ENCODE measurements at places on chromosomes 13 and 19. TPM values are rescaled to one million over a fixed set of nuclear protein-coding genes. Genes with fewer than 3 reads are reported as not detected.

The NKG7 gene
- 332 TPM for total RNA-seq

The KLC3 gene
- 0.18 TPM for total RNA-seq

The HIPK4 gene
- not detected for total RNA-seq

The PLPPR3 gene
- total RNA-seq, result not detected

The C19orf47 gene
- 25.1 TPM for total RNA-seq

The IRGC gene
- not detected for total RNA-seq

DNA sequence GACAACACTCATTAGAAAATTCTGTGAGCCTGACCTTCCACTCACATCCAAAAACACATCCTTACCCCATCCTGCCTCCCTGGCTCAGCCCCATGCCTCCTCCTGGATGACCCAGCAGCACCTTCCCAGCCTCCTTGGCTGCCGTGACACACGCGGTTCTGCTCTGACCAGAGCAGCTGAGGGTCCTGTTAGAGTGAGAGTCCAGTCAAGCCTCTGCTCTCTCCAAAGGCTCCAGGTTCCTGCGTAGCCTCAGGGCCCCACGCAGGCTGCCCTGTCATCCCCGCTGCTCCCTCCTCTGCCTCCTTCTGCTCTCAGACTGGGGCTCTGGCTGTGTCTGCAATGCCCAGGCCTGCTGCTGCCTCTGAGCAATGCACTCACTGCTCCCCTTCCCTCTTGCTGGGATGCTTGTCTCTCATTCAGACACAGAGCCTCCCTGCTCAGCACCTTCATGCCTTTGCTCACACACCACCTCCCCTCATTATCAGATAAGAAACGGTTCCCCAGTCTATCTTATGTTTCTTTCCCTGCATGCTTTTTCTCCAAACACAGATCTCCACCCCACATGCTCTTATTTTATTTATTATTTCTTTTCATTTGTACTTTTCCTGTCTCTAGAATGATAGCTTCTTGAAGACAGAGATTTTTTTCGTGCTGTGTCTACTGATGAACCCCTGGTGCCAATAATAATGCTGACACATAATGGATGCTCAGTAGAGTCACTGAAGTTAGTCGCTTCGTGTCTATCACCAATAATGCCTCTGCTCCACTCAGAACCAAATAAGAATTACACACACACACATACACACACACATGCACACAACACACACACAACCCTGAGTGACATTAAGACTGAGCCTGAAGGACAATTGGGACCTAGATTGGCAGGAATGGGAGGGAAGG lies 10.2 kb upstream of the SIGLEC6 start:
- H3K27ac ChIP-seq, result no peak overlapping the region
- no peak overlapping the region for H3K4me3 ChIP-seq
- DNase-seq, result no peak
- H3K4me1 ChIP-seq, result peaks cover 18% of the 10 kb centered on the region
- no peaks in the 10 kb centered on the region for H3K36me3 ChIP-seq
- H3K27me3 ChIP-seq, result peaks cover 33% of the 10 kb centered on the region

DNA sequence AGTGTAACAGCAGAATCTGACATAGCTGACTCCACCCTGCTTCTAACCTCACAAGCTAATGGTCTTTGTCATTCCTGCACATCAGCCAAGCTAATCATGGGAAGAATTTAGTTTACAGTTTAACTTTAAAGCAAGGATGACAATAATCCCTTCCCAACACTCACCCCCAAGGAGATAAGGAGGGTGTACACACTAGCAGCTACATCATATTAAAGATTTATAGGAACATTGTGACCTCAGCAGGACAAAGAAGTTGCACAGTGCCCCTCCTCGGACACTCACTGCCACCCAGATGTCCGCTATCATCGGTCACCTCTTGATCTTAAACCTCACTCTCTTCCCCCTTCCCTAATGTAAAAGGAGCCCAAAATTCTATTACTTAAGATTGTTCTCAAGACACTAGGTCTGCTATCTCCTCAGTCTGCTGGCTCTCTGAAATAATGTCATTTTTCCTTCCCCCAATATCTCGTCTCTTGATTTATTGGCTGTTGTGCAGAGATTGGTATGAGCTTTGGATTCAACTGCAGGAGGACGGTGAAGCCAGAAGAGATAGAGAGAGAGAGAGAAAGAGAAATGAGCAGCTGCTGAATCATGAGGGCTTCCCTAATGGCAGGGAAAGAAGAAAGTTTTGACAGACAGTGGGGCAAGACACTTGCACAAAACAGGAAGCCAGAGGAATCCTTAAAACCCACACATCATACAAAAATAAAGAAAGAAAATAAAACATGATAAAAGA lies 17.5 kb upstream of the FFAR2 start:
- H3K4me1 ChIP-seq, result peaks cover 6% of the 10 kb centered on the region
- H3K36me3 ChIP-seq, result no peaks in the 10 kb centered on the region
- H3K4me3 ChIP-seq, result no peak overlapping the region
- no peak for DNase-seq

GRCh38 chr19:51589511-51589910 lies 18.4 kb downstream of the ZNF175 start:
- no peak overlapping the region for H3K4me3 ChIP-seq
- no peaks in the 10 kb centered on the region for H3K27me3 ChIP-seq
- peaks cover 13% of the 10 kb centered on the region for H3K4me1 ChIP-seq
- peaks cover 48% of the 10 kb centered on the region for H3K36me3 ChIP-seq

- peaks cover 3% of the 10 kb centered on the region for H3K36me3 ChIP-seq
- no peak for DNase-seq
- no peak overlapping the region for H3K27ac ChIP-seq
These were observed 10.0 kb downstream of the NKPD1 start for GRCh38 chr19:45150751-45151281.

GRCh38 chr13:113836768-113837559 lies 26.9 kb downstream of the GAS6 start:
- peak overlapping the region; percentile 47 for H3K27ac ChIP-seq
- H3K4me3 ChIP-seq, result no peak overlapping the region
- no peaks in the 10 kb centered on the region for H3K27me3 ChIP-seq

DNA sequence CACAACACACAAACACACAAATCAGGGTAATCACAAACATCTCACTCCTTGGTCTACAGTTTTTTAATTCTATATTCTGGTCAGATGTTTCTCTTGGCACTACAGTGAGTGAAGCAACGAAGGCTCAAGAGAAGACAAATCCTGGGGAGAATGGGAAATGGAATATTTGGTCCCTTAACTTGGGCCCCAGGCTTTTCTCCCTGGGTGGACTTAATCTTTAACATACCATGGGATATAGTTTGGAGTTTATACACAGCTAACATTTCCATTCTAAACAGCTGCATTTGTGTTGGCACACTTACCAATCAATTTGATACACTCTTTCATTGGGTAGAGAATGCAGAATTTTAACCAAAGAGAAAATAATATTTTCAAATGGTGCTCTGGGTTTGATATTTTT lies 1132.6 kb upstream of the SLC10A2 start:
- no peak overlapping the region for H3K27ac ChIP-seq
- no peaks in the 10 kb centered on the region for H3K27me3 ChIP-seq
- no peaks in the 10 kb centered on the region for H3K4me1 ChIP-seq

- no peak overlapping the region for H3K27ac ChIP-seq
- H3K27me3 ChIP-seq, result no peaks in the 10 kb centered on the region
- H3K4me3 ChIP-seq, result no peak overlapping the region
- H3K4me1 ChIP-seq, result no peaks in the 10 kb centered on the region
These were observed 19.2 kb downstream of the GPX4 start for GRCh38 chr19:1122972-1123363.

DNA sequence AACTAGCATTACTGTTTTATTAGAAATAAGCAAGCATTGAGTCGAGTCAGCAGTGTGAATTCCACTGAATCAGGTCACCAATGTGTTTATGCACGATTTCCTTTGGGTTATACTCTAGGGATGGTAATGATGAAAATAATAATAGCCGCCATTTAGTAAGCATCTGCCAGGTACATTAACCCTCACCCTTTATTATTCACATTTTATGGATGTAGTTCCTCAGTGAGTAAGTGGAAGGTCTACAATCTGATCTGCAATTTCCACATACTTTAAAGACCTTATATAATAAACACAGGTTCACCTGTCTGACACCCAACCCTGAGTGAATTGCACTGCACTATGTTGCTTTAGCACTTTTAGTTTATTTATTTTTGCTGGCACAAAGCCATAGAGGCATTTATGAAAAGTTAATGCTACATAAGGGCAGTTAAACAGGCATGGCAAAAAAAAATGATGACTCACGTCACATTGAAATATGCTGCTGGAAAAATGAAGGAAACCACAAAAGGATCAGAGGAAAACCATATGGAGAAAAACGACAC lies 122.4 kb downstream of the TRPC4 start:
- no peak overlapping the region for H3K4me3 ChIP-seq
- H3K27me3 ChIP-seq, result no peaks in the 10 kb centered on the region
- H3K4me1 ChIP-seq, result no peaks in the 10 kb centered on the region
- no peaks in the 10 kb centered on the region for H3K36me3 ChIP-seq

DNA sequence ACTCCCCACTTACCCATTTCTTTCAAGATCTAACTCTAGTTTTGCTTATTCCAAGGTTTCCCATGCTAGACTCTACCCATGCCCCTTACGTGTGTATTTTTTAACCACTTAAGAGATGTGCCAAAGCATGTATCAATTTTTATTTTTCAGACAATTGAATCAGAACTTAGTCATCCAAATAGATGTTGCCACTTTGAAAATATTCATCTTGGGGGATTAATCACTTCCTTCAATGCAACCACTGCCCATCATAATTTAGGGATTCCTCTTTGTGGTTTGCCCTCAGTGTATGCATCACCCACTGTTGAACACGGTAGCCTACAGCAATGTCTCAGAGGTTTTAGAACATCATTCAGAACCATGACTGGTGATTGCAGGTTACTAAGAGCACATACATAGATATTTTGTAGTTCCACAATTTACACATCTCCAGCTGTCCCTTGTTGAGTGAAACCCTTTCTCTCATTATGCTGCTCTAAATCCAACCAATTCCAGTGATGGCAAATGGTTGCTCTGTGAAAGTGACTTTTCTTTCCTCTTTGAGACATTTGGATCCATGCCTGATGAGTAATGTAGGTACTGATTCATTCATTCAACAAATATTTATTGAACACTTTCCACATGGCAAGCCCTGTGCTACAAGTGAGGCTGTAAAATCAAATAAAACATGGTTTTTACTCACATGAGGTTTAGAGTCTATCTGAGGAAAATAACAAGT lies 60.6 kb upstream of the SERP2 start:
- no peak for DNase-seq
- H3K27me3 ChIP-seq, result peaks cover 36% of the 10 kb centered on the region
- no peaks in the 10 kb centered on the region for H3K36me3 ChIP-seq
- H3K4me1 ChIP-seq, result peaks cover 6% of the 10 kb centered on the region
- no peak overlapping the region for H3K27ac ChIP-seq
- H3K4me3 ChIP-seq, result no peak overlapping the region

DNA sequence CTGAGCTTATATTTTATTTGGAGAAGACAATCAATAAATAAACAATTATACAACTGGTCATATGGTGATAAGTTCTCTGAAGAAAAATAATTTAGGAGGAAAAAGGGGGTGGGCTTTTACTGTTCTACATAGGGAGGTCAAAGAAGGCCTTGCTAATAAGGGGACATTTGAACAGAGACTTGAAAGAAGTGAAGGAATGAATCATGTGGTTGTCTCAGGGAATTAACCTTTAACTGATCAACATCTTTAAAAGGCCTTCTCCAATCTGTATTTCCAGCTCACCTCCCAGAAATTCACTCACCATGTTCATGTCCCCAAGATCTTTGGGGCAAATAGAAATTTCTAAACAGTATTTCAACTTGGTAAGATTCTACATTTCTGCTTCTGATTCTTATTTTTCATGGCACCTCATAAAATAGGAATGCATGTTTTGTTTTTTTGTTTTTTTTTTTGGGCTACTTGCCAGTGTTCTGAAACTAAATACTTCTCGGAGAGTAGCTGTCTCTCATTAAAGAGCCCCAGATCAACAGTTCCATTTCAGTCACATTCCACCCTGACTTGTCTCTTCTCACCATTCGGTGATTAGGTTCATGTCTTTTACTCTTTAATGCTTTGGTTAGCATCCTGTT lies 19.2 kb upstream of the LPAR6 start:
- no peaks in the 10 kb centered on the region for H3K27me3 ChIP-seq
- peaks cover 28% of the 10 kb centered on the region for H3K36me3 ChIP-seq
- no peak for DNase-seq

- DNase-seq, result no peak
- no peaks in the 10 kb centered on the region for H3K4me1 ChIP-seq
- no peaks in the 10 kb centered on the region for H3K36me3 ChIP-seq
- H3K27me3 ChIP-seq, result no peaks in the 10 kb centered on the region
These were observed 735.0 kb downstream of the FGF9 start for GRCh38 chr13:22405891-22406290.

- H3K27ac ChIP-seq, result no peak overlapping the region
- H3K4me3 ChIP-seq, result no peak overlapping the region
- peaks cover 2% of the 10 kb centered on the region for H3K27me3 ChIP-seq
- no peaks in the 10 kb centered on the region for H3K36me3 ChIP-seq
- H3K4me1 ChIP-seq, result no peaks in the 10 kb centered on the region
These were observed 63.6 kb upstream of the NFIC start for GRCh38 chr19:3302755-3303154.

- peaks cover 62% of the 10 kb centered on the region for H3K36me3 ChIP-seq
- H3K27me3 ChIP-seq, result no peaks in the 10 kb centered on the region
- no peak overlapping the region for H3K4me3 ChIP-seq
- no peak overlapping the region for H3K27ac ChIP-seq
- DNase-seq, result no peak
These were observed 9.5 kb downstream of the MAN2B1 start for GRCh38 chr19:12656899-12657571.

DNA sequence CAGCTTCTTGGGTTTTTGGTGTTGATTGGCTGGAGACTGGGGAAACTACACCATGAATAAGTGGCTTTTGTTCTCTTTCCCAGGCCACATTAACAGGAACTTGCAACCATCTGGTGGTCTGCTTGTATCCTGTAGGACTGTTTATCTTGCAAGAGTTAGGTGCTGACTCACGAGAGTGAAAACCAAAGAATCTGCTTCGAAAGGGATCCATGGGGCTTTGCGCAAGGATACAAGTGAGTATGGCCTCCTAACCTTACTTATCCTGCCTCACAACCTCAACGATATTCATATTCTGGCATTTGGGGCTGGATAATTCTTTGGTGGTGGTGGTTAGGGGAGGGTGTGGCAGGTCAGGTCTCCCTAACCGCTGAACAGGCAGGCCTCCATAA lies 4.7 kb upstream of the SIGLECL1 start:
- peaks cover 1% of the 10 kb centered on the region for H3K27me3 ChIP-seq
- no peak for DNase-seq
- H3K4me1 ChIP-seq, result peaks cover 44% of the 10 kb centered on the region
- no peak overlapping the region for H3K4me3 ChIP-seq
- no peak overlapping the region for H3K27ac ChIP-seq
- H3K36me3 ChIP-seq, result peaks cover 8% of the 10 kb centered on the region

DNA sequence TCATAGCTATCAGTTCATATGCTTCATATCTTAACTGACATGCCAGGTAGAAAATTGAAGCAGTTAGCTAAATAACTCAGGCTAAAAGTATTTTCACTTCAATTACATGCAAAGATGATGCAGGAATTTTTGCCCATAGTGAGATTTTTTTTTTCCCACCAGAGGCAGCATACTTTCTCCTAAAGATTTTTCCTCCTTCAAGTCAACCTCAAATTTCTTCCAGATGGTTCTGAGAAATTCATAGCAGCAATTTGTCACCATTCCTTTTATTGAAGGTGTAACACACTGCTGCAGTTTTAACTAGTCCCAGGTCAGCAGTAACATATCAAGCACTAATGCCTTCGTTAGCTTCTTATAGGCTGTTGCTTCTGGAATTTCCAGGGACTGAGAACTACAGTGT lies 141.9 kb downstream of the SUCLA2 start:
- H3K27ac ChIP-seq, result no peak overlapping the region
- H3K27me3 ChIP-seq, result no peaks in the 10 kb centered on the region
- H3K36me3 ChIP-seq, result no peaks in the 10 kb centered on the region
- H3K4me1 ChIP-seq, result no peaks in the 10 kb centered on the region

- H3K4me3 ChIP-seq, result no peak overlapping the region
- no peaks in the 10 kb centered on the region for H3K27me3 ChIP-seq
These were observed 13.6 kb upstream of the FCHO1 start for GRCh38 chr19:17737690-17738153.

GRCh38 chr19:15251010-15251748 lies 18.9 kb upstream of the EPHX3 start:
- H3K36me3 ChIP-seq, result peaks cover 56% of the 10 kb centered on the region
- no peak overlapping the region for H3K4me3 ChIP-seq
- no peak for DNase-seq

All from activated T-helper 2 cell treated with anti-CD3 and anti-CD28 coated beads, Interferon-gamma antibody, Interleukin-2, Interleukin-4, amounts not matched to agents 10 μg/mL and 5 μg/mL and 100 μg/mL, durations not matched to agents 14 hours and 24 hours and 36 hours (primary cell).